ENCODE measurements at places on chromosomes 5 and 9. TPM values are rescaled to one million over a fixed set of nuclear protein-coding genes. Genes with fewer than 3 reads are reported as not detected.
A peak's percentile ranks its signal among the peaks of the same experiment; 100 is the strongest.

DNA sequence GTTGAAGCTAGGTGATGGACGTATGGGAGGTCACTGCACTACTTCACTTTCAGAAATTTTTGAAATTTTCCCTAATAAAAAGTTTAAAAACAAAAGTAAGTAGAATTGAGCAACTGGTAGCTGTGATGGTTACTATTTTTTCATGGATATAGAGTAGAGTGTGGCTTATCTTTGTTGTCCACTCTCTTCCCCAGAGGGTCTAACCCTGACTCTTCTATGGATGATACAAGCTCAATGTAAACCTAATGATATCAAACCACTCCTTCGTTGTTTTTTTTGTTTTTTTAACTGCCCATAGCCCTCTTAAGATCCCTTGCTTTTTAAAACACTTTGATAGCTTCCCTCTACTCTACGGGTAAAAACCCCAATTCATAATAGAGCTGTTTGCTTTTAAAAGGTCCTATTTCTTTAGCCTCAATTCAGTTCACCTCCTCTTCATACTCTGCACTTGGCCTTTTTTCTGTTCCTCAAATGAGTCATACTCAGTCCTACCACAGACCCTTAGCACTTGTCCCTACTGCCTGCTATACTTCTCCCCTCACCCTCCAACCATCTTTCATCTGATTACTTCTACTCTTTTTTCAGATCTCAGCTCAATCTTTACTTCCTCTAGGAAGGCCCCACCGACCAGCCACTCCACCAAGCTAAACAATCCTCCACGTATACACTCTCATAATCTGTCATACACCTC, 2.6 kb downstream of the HDAC3 start:
- DNase-seq: no peak

- DNase-seq: peak; percentile 69
Observed at GRCh38 chr5:131252824-131253171, 11.1 kb upstream of the CDC42SE2 start.

DNA sequence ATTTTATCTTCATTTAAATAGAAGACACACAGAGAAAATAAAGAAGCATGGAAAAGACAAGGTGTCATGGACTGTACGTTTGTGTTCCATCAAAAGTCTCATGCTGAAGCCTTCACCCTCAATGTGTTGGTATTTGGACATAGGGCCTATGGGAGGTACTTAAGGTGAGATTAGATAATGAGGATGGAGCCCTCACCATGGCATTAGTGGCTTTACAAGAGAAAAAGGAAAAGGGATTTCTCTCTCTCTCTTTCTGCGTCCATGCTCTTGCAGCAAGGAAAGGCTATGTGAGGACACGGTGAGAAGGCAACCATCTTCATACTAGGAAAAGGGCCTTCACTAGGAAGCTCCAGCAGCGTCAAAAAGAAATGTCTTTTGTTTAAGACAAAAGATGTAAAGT, 797.0 kb upstream of the CDH10 start:
- no peak for DNase-seq

DNA sequence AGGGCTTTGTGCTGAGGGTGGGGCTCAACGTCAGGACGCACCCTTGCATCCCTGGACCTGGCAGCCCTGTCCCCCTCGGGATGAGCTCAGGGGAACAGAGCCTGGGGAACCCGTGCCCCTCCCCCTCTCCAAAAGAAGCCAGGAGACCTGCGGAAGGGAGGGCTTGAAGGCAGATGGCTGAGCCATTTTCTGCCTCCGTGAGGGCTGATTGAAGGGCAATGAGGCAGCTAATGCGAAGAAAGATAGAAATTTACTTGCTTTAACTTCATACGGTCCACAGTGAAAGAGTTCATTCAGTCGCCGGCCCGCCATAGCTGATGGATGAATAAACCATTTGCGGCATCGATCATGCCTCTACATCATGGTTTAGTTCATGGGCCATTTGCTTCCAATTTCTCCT, 28.8 kb downstream of the ASS1 start:
- DNase-seq: no peak

DNA sequence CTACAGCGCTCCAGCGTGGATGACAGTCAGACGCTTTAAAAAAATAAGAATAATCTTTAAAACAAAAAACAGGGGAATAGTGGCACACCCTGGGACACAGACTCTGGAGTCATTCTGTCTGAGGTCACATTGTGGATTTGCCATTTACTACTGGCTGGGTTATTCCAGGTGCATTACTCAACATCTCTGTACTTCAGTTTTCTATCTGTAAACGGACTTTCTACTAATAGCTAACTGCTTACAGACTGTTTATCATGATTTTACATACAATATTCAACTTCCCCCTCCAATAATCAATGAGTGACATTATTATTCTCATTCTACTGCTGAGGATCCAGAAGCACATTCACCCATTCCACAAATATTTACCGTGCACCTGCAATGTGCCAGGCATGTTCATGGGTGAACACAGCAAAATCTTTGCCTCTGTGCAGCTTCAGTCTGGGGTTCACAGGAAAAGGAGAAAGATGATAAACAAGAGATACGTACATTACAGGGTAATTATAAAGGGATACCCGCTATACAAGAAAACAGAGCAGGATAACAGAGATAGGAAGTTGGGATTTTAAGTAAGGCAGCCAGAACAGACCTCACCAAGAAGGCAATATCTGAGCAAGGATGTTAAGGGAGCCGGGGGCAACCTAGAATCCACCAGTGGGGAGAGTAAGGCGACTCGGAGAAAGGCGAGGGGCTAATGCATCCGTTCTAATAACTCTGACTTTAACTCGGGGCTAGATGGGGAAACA, 984 bp upstream of the RAD23B start:
- no peak for DNase-seq

GRCh38 chr5:66894480-66895240, 298.5 kb downstream of the MAST4 start:
- no peak for DNase-seq

GRCh38 chr5:167949435-167949834, 342.0 kb upstream of the WWC1 start:
- DNase-seq: no peak

DIRAS2 gene
- 1.0 TPM for total RNA-seq

ELOVL7 gene
- 96.9 TPM for total RNA-seq

Data from lower leg skin (tissue), 4 donors.